ENCODE measurements at places on chromosomes 3 and 15.

DNA sequence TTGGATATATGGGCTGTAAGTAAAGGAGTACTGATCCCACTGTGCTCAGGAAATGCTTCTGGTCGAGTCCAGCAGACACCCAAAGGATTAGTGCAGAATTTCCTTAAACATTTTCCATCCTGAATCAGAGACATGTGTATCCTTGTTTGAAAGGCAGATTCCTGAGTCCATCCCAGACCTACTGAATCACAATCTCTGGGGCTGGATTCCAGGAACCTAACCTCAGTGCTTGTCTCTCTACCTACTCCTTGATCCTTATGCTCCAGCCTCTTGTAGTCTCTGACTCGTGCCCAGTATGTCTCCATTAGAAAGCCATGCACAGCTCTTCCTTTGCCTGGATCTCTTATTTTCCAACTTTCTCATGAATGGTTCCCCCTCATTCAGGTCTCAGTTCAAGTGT is 585.8 kb downstream of the NLGN1 start:
- no peak for DNase-seq

DNA sequence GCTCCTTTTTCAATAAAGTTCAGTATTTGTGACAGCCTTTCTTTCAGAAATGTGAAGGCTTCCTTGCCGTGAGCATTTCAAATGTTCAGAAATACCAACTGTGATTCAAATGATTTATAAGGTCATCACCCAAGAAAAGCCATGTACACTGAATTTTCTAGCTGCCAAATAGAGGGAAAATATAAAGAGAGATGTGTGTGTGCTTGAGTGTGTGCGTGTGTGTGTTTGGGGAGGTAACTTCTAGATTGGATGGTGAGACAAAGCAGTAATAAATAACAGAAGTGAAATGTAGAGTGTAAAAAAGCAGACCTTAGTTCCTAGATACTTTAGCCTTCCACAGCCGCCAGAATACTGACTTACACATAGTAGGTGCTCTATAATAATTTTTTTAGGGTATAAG is 577.4 kb downstream of the TBL1XR1 start:
- DNase-seq: no peak

DNA sequence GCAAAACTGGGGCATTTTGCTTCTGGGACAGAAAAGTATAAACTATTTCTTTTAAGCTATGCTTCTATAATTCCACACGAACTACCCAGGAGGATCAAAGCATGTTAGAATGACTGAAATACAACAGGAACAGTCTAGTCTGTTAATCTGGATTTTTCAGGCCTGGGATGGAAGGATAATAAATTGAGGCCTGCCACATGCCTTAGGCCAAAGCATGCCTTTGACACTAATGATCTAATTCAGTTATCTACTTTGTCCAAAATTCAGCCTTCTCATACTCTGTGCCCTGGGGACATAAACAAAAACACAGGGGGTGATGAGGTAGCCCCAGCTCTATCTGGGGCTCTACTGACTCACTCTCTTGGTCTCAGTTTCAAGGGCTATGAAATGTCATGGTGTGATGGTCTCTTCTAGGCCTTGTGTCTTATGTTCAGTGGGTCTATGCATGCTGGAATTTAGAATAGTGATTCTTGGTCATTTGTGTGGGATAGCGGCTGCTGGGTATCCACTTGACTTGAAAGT is 32.5 kb downstream of the GAP43 start:
- no peak for DNase-seq

GRCh38 chr3:50347187-50347813 is 1.8 kb upstream of the ZMYND10 start:
- DNase-seq: no peak

GRCh38 chr3:39911465-39912309 is 102.3 kb downstream of the MYRIP start:
- DNase-seq: no peak

GRCh38 chr3:66816090-66816761 is 181.9 kb upstream of the KBTBD8 start:
- peak; percentile 39 for DNase-seq

GRCh38 chr3:132421832-132422231 is 4.5 kb downstream of the DNAJC13 start:
- no peak for DNase-seq

DNA sequence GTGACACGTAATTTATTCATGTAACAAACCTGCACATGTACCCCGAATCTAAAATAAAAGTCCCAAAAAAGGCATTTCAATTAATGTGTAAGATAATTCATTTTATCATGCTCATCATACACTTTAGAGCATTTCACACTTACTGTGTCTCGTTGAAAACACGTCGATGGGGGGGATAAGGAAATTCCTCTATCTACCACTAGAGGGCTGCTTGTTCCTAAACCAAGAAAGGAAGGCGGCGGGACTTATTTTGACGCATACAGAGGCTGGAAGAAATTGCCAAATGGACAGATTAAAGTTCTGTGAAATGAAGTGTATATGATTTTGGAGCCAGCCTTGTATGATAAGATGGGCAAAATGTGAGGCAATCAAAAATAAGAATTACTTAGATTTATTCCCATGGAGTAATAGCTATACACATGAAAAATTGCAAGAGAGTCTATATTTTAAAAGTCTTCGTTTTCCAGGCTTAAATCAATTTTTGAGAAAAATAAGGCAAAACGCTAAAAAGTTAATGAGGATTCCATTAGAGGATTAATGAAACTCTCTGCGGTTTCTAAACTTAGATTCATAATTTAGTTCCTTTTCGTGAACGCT is 346.8 kb downstream of the CNTN3 start:
- peak; percentile 3 for DNase-seq

DNA sequence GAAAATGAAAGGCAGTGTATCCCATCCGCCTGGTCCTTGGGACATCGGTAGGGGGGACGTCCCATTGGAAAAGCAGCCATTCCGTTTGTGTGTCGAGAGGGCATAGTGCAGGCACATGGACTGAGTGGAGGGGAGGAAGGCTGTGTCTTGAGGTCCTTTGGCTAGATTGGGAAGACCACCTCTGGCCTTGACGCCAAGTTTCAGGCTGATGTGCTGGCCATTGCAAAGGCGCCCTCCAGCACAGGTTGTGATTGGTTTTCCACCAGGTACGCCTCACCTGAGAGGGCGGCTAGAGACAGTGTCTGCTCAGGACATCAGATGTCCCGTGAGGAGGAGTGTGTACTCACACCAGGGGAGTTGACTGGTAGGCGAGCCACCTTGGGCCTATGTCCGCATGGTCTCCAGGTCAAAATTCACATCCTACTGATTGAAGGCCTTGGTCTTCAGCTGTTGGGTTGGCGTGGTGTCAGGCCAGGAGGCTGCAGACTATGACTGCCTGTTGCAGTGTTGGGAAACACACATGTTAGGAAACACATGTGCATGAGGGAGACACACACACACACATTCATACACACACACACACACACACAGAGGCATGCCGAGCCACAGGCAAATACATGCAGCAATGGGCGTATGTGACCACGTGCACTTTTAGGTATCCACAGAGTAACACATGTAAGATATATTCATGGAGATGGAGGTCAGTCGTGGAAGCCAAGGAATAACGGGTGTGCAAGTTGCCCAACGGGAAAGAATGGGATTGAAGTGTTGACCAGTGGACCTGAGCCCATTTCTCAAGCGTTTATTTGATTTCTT is 98.4 kb downstream of the SNRPN start:
- no peak for DNase-seq

DNA sequence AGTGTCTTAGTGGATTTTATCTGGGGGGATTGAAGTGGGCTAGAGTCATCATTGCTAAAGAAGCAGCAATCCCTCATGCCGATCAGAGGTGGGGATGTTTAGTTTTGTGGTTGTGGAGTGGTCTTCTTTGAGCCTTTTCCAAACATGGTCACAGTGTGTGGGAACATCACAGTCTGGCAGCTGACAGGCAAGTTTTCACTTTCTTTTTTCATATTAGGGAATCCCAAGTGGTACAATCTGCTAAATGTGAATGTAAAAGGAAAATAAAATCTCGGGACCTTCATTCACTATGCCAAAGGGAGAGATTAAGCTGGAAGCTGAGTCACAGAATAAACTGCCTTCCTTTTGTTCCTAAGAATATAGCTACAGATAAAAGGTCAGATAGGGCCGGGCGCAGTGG is 10.4 kb upstream of the CX3CR1 start:
- DNase-seq: no peak

GRCh38 chr3:71987828-71988227 is 202.9 kb upstream of the PROK2 start:
- DNase-seq: no peak

- DNase-seq: peak; percentile 25
Measured at GRCh38 chr3:56702490-56703315, 19.6 kb upstream of the TASOR start.

GRCh38 chr3:12994357-12994606 is 78.9 kb downstream of the IQSEC1 start:
- no peak for DNase-seq

DNA sequence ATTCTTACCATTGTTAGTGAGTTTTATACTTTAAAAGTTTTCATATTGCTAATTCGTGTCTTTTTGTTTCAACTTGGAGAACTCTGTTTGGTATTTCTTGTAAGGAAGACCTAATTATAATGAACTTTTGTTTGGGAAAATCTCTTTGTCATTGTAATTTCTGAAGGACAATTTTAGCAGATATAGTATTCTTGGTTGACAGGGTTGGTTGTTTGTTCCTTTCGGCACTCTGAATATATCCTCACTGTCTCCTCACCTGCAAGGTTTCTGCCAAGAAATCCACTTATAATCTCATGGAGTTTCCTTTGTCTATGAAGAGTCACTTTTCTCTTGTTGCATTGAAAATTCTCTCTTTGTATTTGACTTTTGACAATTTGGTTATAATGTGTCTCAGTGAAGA is 225.2 kb upstream of the NR2E3 start:
- DNase-seq: no peak

- no peak for DNase-seq
Measured at GRCh38 chr3:73432023-73432705, 192.6 kb downstream of the PDZRN3 start.

- no peak for DNase-seq
Measured at GRCh38 chr3:11655196-11655928, 11.6 kb upstream of the VGLL4 start.

- DNase-seq: no peak
Measured at GRCh38 chr3:183032880-183033555, 52.7 kb upstream of the DCUN1D1 start.

- DNase-seq: no peak
Measured at GRCh38 chr15:72047020-72047419, 70.9 kb downstream of the MYO9A start.

- DNase-seq: no peak
Measured at GRCh38 chr15:98684995-98685525, 36.7 kb downstream of the IGF1R start.

DNA sequence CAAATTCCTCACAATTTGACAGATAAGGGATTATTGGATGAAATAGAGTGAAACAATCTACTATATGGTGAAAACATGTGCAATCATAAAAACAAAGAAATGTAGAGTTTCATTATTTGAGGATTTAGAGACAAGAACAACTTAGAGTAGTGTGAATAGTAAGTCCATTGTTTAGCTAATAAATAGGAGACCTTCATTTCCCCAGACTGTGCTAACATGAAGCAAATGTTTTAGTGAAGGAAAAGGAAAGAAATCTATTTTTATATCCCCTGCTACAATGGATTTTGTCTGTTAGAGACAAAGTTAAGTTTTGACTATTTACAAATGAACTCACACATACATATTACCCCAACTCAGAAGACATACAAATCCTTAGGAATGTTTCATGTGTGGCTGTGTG is 77.8 kb downstream of the EFL1 start:
- no peak for DNase-seq

- DNase-seq: no peak
Measured at GRCh38 chr3:186953011-186953487, 22.7 kb downstream of the ST6GAL1 start.

- DNase-seq: no peak
Measured at GRCh38 chr3:172753125-172753524, 2.6 kb downstream of the ECT2 start.

GRCh38 chr3:72682936-72683452 is 165.3 kb downstream of the SHQ1 start:
- DNase-seq: no peak

DNA sequence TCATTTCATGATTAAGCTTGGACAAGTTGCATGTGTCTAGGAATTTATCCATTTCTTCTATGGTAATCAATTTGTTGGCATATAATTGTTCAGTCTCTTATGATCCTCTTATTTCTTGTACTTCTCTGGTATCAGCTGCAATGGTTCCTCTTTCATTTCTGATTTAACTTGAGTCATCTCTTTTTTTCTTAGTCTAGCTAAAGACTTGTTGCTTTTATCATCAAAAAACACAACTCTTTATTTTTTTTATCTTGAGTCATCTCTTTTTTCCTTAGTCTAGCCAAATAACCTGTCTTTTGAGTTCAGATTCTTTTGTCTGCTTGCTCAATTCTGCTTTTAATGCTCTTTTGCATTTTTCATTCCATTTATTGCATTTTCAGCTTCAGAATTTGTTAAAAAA is 37.3 kb downstream of the UBE3A start:
- no peak for DNase-seq

GRCh38 chr3:163821841-163822240 is 1256.5 kb downstream of the SI start:
- DNase-seq: no peak

DNA sequence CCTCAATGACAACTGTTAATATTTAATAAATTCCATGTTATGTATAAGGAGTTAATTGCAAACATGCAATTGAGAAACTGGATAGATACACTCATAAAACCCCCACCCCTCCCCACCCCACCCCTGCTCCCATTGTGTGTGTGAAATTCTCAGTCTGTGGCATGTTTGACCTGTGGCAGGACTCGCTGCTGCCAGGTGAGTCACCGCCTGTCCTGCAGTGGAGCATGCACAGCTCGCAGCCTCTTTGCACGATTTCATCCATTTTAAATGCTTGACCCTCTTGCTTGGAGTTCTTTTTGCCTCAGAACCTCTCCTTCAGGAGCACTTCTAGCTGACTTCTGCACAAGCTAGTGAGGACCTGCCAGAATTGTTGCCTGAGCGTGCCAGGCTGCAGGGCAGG is 5.3 kb upstream of the APEH start:
- no peak for DNase-seq

- no peak for DNase-seq
Measured at GRCh38 chr3:38022301-38022700, 7.1 kb downstream of the PLCD1 start.

All from amniotic stem cell (primary cell).